ENCODE measurements at places on chromosomes 5 and 9. TPM values are rescaled to one million over a fixed set of nuclear protein-coding genes. Genes with fewer than 3 reads are reported as not detected.

GRCh38 chr9:118313965-118314364, 609.8 kb downstream of the TLR4 start:
- no peak for DNase-seq

GRCh38 chr5:170092455-170093101, 13.1 kb upstream of the FOXI1 start:
- peak; percentile 20 for DNase-seq

GRCh38 chr5:2173151-2173834, 290.6 kb upstream of the IRX4 start:
- no peak for DNase-seq

KCNIP1 gene
- total RNA-seq: 2.9 TPM

PHF24 gene
- total RNA-seq: 1.9 TPM

FSTL4 gene
- total RNA-seq: 1.4 TPM

SLC34A3 gene
- not detected for total RNA-seq

Data from umbilical cord (tissue), 2 donors.